Aorta (tissue), 5 donors: ENCODE measurements at places on chromosomes 4 and X.

GRCh38 chr4:68183417-68183816 lies 53.7 kb upstream of the TMPRSS11F start:
- DNase-seq: no peak
- H3K27me3 ChIP-seq: no peaks in the 10 kb centered on the region
- no peaks in the 10 kb centered on the region for H3K4me1 ChIP-seq

DNA sequence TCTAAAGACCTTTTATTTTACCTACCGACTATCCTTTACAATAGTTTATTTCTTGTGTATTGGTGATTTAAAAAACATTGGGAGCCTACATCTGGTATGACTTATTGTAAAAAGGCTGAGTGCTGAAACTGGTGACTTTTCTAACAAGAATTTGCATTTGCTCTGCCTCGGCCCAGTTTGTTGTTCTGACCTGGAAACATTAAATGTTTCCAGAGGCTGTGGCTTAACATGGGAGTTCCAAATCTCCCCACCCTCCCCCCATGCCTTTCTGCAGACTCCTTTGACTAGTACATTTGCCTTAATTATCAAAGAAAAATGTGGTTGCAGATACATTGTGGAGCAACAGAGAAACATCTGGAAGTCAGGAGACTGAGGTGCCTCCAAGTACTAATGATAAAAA lies 39.8 kb downstream of the SPCS3 start:
- no peaks in the 10 kb centered on the region for H3K4me1 ChIP-seq
- no peaks in the 10 kb centered on the region for H3K36me3 ChIP-seq
- H3K27me3 ChIP-seq: no peaks in the 10 kb centered on the region
- H3K4me3 ChIP-seq: no peak overlapping the region
- H3K27ac ChIP-seq: no peak overlapping the region
- DNase-seq: no peak

GRCh38 chrX:46617906-46618305 lies 44.3 kb downstream of the CHST7 start:
- no peak overlapping the region for H3K4me3 ChIP-seq
- no peaks in the 10 kb centered on the region for H3K36me3 ChIP-seq
- peaks cover 1% of the 10 kb centered on the region for H3K4me1 ChIP-seq
- no peaks in the 10 kb centered on the region for H3K27me3 ChIP-seq

GRCh38 chr4:20297261-20297660 lies 45.6 kb downstream of the SLIT2 start:
- no peak overlapping the region for H3K4me3 ChIP-seq
- H3K27me3 ChIP-seq: no peaks in the 10 kb centered on the region
- H3K27ac ChIP-seq: no peak overlapping the region

DNA sequence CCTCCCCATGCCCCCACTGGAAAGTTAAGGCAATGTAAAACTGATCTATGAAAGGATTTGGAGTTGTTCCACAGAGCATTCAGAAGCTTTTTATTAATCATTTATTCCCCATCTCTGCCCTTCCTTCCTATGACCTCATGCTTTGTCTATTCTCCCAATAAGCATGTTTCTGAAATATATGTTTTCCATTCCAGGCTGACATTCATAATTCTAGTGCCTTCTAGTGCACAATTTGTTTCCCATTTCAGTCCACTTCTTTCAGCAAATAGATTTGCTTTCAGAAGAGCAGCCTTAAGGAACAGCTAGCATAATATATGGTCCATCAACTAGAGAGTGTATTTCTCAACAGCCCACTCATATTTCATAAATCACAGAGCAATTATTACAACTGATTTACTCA lies 77.1 kb upstream of the ATXN3L start:
- H3K4me1 ChIP-seq: no peaks in the 10 kb centered on the region
- H3K36me3 ChIP-seq: no peaks in the 10 kb centered on the region
- H3K27me3 ChIP-seq: no peaks in the 10 kb centered on the region
- no peak for DNase-seq

DNA sequence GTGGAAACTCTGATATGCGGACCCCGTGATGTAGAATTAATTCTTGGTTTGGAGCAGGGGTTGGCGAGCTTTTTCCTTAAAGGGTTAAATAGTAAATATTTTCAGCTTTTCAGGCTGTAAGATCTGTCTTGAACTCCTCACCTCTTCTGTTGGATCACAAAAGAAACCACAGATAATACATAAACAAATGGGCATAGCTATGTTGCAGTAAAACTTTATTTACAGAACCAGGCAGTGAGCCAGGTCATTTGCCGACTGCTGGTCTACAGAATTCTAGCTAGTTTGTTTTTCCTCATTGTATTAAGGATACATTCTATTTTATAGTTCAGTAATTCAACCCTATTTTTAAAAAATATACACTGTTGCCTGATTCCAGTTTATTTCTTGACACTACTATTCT lies 116.6 kb downstream of the PAPSS1 start:
- H3K36me3 ChIP-seq: no peaks in the 10 kb centered on the region
- H3K4me3 ChIP-seq: no peak overlapping the region
- no peaks in the 10 kb centered on the region for H3K4me1 ChIP-seq
- no peak for DNase-seq
- H3K27ac ChIP-seq: no peak overlapping the region

DNA sequence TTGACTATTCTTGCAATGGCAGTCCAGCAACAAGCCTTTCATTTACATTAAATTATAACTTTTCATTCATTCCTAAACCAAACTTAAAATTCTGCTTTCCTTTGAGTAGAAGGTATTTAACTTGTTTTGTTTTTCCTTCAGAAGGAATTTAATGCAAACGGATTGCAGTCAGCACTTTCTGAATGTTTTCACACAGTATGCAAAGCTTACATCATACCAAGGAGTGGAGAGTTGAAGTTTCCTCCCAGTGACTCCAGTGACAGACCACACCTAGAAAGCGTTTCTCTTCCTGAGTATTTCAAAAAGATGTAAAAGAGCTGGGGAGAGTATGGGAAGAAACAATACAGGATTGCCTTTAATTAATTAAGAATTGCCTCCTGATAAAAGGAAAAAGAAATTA lies 8.1 kb downstream of the EPGN start:
- no peak overlapping the region for H3K4me3 ChIP-seq
- no peaks in the 10 kb centered on the region for H3K27me3 ChIP-seq
- no peak for DNase-seq
- no peaks in the 10 kb centered on the region for H3K4me1 ChIP-seq

- H3K27me3 ChIP-seq: no peaks in the 10 kb centered on the region
- no peak overlapping the region for H3K4me3 ChIP-seq
- no peak overlapping the region for H3K27ac ChIP-seq
- no peak for DNase-seq
These were observed 121.9 kb downstream of the GLRA3 start for GRCh38 chr4:174707051-174707676.

DNA sequence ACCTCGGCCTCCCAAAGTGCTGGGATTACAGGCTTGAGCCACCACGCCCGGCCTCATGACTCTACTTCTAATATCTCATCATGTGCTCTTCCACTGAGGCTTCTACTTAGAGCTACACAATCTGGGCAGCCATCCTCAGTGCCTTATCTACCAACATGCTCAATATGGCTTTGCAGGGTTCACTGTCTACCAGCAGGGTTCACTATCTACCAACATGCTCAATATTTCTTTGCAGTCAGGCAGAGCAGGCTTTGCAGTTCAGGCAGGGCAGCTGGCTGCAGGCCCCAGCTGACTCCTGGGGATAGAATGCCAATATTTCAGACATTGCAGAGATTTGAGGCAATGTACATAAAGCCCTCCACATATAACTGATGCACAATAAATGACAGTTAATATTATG lies 47.5 kb downstream of the PKD2 start:
- H3K36me3 ChIP-seq: peaks cover 4% of the 10 kb centered on the region
- H3K4me1 ChIP-seq: no peaks in the 10 kb centered on the region
- H3K4me3 ChIP-seq: no peak overlapping the region
- DNase-seq: no peak

DNA sequence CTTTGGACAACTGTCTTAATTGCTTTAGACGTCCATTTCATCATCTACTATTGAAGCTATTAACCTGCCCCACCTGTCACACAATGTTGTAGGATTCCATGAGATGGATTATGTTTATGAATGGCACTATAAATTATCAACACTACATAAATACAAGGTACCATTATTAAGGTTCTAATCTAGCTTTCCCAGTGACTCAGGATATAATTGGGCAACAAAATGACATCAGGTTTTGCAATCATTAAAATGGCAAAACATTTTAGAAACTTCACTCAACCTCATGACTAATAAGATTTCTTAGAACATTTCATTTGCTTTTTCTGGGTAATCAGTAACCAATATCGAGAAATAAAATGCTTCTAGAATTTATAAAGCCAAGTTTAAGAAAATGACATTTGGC lies 9.2 kb downstream of the HOPX start:
- H3K4me3 ChIP-seq: no peak overlapping the region
- no peak overlapping the region for H3K27ac ChIP-seq
- no peak for DNase-seq
- no peaks in the 10 kb centered on the region for H3K4me1 ChIP-seq
- H3K36me3 ChIP-seq: no peaks in the 10 kb centered on the region

- H3K36me3 ChIP-seq: no peaks in the 10 kb centered on the region
- H3K4me3 ChIP-seq: no peak overlapping the region
- no peak overlapping the region for H3K27ac ChIP-seq
- H3K27me3 ChIP-seq: no peaks in the 10 kb centered on the region
These were observed 129.0 kb downstream of the BTC start for GRCh38 chr4:74665346-74665745.

GRCh38 chrX:20718592-20719380 lies 452.1 kb upstream of the RPS6KA3 start:
- H3K36me3 ChIP-seq: no peaks in the 10 kb centered on the region
- no peak overlapping the region for H3K27ac ChIP-seq
- H3K4me3 ChIP-seq: no peak overlapping the region
- H3K27me3 ChIP-seq: no peaks in the 10 kb centered on the region

DNA sequence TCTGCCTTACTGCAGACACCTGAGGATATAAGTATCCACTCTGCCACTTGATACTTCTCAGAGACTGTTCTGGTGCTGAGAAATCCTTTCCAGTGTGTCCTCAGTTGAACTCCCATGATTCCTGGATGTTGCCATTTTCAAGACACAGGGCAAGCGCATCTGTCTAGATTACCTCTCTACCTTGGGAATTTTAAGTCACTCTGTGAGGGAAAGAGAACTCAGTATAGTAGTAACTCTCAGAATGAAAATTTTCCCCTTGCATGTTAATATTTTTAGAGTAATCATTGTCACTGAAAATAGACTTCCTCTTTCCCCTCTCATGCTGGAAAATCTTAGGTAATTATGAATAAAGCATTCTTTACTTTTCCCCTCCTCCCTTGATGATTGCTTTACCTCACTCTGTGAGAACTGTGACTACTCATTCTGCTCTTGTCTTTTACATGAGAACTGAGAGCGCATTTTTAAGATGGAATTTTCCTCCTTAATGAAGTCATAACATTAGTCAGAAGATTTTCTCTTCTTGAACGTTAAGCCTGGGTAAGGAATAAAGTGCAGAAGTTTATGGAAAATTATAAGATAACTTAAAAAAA lies 45.0 kb downstream of the TET2 start:
- H3K27ac ChIP-seq: peak overlapping the region; percentile 82
- no peaks in the 10 kb centered on the region for H3K27me3 ChIP-seq
- DNase-seq: no peak
- H3K4me1 ChIP-seq: peaks cover 7% of the 10 kb centered on the region

- H3K27ac ChIP-seq: no peak overlapping the region
- DNase-seq: no peak
- no peaks in the 10 kb centered on the region for H3K27me3 ChIP-seq
- H3K36me3 ChIP-seq: no peaks in the 10 kb centered on the region
- H3K4me3 ChIP-seq: no peak overlapping the region
These were observed 12.8 kb downstream of the SCD5 start for GRCh38 chr4:82785611-82786400.

DNA sequence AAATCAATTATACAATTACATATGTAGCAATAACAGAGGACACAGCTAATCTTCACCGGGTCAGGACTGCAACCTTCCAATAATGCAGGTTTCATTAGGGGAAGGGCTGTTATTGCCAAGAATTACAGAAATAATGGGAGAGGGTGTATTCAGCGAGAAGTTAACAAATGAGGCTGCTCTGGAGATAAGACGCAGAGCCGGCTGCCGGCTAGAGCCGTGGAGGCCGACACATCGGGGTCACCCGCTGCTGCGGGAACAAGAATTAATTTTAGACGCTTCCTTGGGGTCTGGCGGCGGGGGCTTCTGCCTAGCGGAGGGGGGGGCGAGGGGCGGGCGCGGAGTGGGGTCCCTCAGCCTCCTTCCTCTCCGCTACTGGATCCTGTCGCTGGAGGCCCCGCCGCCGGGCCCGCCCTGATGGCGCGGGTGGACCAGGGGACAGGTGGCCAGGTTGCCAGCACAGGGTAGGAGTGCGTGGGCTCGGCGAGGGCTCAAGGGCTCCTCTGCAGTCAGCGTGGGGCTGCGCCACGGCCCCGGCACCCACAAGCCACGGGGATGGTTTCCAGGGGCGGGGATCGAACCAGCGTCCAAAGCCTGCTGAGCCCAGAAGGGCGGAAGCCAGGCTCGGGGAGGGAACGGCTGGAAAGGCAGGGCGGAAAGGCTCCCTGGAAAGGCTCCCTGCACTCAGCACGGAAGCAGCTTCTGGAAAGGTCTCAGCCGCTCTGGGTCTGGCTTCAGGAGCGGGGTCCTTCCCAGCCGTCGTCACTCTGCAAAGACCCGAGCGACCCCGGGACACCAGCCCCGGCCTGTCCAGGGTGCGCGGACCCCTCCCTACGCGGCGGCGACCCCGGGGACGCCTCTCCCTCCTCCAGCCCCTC lies 113.8 kb upstream of the NKX1-1 start:
- H3K27ac ChIP-seq: no peak overlapping the region
- DNase-seq: peak; percentile 27
- H3K36me3 ChIP-seq: no peaks in the 10 kb centered on the region
- H3K27me3 ChIP-seq: no peaks in the 10 kb centered on the region
- no peaks in the 10 kb centered on the region for H3K4me1 ChIP-seq
- no peak overlapping the region for H3K4me3 ChIP-seq

- H3K4me1 ChIP-seq: no peaks in the 10 kb centered on the region
- no peaks in the 10 kb centered on the region for H3K36me3 ChIP-seq
- no peak overlapping the region for H3K4me3 ChIP-seq
- H3K27ac ChIP-seq: no peak overlapping the region
- DNase-seq: no peak
These were observed 997.4 kb upstream of the PRKX start for GRCh38 chrX:4710618-4711433.

DNA sequence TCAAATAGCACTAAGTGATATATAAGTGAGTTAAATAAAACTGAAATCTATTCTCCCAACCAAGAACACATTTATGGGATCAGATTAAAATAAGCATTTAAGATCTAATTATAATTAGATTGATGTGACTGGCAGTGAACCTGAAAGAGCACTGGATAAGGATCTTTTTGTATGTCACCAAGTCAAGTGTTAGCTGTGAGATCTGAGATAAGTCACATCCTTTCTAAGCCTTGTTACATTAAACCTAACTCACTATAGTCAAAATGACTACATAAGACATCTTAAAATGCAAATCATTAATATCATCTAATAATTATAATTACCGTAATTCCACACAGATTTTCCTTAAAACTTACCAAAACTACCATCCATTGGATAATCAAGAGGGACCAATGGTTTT lies 1.6 kb downstream of the CCNA2 start:
- H3K27ac ChIP-seq: no peak overlapping the region
- no peak overlapping the region for H3K4me3 ChIP-seq

DNA sequence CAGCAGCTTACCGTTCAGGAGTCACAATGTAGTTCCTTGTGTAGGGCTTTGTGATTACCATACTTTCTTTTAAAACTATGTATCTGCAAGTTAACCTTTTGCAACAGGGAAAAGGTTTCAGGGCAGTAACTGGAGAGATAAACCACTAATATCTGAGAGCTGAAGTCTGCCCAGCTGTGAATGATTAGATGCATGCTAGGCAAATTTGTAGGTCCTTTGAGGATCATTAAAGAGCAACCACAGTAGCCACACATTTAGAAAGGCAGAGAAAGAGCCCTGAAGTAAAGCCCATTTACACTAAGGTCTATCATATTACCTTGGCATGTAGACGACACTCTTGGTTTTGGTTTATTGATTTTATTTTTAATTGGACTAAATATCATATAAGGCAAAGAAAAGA lies 60.0 kb downstream of the ATP8A1 start:
- no peak for DNase-seq
- no peaks in the 10 kb centered on the region for H3K27me3 ChIP-seq
- no peak overlapping the region for H3K27ac ChIP-seq
- no peak overlapping the region for H3K4me3 ChIP-seq
